Activated CD4-positive, alpha-beta T cell treated with anti-CD3 and anti-CD28 coated beads, Interleukin-2, amount 50 U/mL, for 24 hours (primary cell): ENCODE measurements at places on chromosomes 1 and 21.

DNA sequence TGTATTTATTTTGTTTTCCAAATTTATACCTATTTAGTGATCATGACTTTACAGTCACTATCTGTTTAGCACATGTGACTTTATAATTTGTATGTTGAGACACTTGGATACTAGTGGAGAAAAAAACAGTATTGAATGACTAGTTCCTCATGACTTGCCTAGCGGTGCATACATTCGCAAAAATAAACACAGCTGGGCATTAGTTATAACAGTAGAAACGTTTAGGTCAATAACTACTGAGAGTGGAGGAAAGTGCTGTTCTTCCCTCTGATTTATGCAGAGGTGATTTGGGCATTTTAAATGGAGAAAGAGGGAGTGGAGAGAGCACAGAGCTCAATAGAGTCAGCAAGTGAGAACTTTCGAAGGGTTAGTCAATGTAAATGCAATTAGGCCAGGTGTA is 1679.0 kb upstream of the B3GALT2 start:
- no peak for DNase-seq

DNA sequence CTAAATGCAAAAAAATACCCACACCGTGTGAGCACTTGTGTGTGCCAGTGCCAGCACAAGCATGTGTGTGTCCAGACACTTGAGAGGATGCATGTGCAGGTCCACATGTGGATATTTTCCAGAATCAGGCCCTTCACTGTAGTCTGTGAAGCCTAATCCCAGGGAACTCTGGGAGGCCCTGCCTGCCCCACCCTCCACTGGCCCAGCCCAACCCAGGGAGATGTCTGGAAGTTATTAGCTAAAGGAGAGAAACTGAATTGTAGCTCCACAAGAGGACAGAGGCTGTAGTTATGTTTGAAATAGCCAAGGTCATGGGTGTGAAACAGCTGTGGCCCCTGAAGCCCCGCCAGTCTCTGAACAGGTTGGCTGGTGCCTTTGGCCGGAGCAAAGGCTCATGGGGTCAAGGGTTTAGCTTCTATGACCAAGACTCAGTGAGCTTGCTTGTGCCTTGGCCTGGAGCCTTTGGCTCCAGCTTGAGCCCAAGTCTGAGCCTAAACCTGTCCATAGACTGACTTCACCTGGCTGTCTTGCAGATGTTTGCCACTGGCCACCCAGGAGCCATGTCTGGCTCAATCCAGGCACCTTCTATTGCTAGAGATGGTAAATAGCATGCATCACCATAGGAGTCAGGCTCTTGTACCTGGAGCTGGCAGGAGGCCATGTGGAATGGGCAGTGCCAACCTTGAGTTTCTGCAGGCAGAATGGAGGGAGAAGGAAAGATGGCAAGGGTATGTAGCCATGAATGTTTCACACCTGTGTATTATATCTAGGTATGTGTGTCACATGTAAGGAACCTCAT is 69.9 kb downstream of the TMEM53 start:
- DNase-seq = no peak

GRCh38 chr1:116033322-116033721 is 57.0 kb downstream of the SLC22A15 start:
- DNase-seq = no peak

- no peak for DNase-seq
These were observed 383.9 kb downstream of the KIF26B start for GRCh38 chr1:245538671-245539070.

DNA sequence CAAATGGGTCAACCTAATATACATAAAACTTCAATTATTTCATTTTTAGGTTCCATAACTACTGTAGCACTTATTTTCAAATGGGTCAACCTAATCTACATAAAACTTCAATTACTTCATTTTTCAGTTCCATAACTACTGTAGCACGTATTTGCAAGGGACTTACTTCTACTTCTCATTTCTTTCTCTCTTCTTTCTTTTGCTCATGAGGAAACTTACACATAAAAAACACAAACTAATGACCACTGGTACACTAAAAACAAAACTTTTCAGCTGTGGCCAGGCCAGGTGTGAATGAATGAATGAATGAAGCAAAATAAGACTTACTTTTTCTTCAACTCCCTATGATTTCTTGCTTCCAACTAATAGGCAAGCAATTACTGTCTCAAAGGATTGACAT is 11.7 kb downstream of the SYDE2 start:
- DNase-seq = no peak

DNA sequence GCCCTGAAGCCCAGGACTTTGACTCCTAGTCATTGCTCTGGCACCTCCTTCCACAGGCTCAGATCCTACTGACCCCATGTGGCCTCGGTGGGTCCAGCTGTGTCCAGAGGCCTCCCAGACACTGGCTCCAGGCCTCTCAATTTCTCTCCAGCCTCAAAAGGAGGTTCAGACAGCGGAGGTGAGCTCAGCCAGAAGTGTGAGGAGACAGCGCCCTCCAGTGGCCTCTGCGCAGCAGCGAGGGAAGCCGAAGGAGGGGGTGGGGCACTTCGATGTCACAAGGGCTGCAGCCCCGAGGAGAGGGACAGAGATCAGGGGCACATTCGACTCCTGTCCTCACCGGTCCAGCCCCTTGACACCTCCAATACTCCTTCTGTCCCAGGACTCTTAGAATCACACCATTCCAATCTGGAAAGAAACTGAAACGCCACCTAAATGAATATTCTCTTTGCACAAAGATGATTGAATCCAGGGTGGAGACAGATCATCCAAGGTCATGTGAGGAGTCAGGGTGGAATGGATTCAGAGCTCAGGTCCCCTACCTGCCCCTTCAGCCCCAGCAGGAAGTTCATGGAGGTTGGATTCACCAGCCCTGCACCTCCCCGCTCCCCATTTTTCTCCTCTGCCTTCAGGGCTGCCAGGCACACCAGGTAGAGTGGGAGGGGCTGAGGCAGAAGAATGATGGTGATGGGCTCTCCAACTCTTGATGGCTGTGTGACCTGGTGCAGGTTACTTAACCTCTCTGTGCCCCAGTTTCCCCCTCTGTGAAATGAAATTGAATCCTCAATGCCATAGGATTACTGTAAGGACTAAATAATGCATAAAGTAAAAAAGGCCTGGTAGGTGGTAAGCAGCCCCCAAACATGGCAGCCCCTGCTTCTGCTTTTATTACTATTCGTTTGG is 34.8 kb upstream of the ZBTB40 start:
- DNase-seq = peak; percentile 53

GRCh38 chr1:61005614-61006580 is 76.5 kb upstream of the NFIA start:
- DNase-seq = no peak

DNA sequence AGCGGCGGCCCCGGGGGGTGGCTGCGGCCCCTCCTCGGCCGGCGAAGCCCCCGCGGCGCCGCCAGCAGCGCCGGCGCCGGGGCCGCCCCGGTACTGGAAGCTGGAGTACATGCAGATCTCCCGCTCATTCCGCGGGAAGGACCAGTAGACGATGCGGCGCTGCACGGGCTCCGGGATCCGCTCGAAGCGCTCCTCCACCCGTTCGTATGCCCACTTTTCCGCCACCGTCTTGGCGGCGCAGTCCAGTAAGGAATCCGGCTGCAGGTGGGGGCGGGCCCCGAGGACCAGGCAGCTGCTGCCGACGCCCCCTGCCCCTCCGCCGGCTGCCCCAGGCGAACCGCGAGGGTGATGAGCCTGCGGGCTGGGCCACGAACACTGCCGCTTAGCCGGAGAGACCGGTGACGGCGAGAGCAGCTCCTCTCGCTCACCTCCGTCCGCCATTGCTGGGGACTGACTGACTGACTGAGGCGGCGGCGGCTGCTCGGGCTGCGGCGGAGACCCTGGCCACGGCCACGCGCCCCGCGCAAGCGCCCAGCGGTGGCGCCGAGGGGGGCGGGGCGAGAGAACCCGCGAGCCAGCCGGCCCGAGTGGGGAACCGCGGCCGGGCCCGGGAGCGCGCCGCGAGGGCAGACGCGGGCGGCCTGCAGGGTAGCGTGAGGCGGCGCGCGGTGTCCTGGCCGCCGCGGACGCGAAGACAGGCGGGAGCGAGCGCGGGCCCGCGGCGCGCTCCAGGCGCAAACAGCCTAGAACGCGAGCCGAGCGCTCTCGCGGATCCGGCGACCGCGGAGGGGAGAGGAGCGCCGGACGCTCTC is at the start of gene ZSWIM5:
Gene ZSWIM5, minus strand, starts transcription at position 696 of the 812 bp plus-strand sequence. Its CDS starts 255 bp downstream, at position 441.
- peak; percentile 33 for DNase-seq

DNA sequence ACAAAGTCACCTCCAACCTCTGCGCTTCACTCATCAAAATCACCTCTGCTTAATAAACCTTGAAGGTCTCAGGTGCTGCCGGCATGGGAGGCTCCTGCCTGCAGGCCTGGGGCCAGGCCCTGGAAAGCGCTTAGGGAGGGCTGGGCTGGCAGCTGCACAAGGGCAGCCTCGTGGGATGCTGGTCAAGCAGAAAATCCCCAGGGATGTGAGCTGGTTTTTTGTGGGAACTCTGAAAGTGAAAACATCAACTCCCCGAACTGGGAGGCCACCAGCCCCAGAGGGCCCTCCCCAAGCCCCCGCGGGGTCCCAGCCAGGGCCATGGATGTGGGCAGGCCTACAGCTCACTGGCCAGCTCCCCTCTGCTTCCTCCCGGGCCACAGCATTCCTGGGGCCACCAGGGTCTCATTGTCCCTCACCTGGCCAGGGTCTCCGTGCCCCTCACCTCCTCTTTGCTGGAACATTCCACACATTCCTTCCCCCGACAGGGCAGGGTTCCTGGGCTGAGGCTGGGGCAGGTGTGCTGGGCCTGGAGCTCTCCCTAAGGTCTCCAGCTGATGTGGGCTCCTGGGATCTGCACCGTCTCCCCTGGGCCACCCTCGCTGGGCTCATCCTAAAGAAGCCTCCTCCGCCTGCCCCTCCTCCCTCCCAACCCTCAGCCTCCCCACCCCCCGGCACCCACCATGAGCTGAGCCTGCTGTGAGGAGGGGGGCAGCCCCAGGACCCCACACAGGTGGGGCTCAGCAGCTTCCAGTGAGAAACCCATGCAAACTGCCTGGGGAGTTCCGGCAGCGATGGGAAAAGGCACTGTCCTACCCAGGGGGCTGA is 36.0 kb upstream of the POFUT2 start:
- DNase-seq = no peak

GRCh38 chr1:156259805-156260204 is 11.9 kb upstream of the PAQR6 start:
- no peak for DNase-seq

DNA sequence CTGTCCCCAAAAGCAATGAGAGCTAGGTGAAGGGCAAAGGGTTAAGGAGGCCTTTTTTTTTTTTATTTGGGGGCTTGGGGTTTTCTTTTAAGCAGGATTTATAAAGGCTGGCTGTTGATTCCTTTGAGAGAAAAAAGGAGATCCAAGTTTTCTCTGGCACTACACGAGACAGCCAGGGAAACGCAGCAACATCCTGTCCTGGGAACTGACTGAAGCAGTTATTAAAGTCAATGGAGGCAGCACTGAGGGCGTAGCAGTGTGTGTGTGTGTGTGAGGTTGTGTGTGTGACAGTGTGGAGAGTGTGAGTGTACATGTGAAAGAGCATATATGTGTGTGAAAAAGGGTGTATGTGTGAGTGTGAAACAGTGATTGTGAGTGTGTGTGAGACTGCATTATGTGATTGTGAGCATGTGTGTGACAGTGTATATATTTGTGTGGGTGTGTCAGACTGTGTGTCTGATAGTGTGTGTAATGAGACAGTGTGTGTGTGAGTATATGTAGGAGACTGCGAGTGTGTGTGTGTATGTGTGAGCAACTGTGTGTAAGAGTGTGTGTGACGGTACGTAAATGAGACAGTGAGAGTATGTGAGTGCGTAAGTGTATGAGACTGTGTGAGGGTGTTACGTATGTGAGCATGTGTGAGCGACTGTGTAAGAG is 65.9 kb upstream of the TIAM1 start:
- no peak for DNase-seq

DNA sequence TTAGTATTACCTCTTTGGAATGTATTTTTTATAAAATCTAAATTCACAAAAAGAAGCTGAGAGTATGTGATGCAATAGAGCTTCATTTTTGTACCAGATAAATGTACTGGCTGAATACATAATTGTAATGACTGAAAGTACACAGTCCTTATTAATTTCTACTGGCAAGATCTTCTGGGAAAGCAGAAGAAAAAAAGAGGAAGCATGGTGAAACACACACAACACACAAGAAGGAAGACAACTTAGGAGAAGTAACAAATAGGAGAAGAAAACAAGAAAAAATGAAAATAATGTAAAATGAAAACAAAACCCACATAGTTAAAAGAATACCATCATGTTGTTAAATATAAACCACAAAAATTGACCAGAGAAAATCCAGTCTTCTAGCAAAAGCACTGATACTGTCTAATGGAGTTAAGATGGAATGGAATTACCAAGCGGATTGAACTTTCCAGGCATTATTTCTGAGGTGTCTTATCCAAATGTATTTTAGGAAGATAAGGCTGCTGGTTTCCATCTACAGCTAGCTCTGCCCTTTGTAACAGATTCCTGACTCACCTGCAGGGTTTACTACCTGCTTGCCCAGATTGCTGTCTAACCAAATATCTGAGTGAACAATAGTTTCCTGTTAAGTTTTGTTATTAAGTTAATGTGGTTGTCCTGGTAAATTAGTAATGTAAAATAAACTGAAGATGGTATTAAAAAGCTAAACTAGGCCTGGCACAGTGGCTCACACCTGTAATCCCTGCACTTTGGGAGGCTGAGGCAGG is 4.5 kb upstream of the COP1 start:
- no peak for DNase-seq

DNA sequence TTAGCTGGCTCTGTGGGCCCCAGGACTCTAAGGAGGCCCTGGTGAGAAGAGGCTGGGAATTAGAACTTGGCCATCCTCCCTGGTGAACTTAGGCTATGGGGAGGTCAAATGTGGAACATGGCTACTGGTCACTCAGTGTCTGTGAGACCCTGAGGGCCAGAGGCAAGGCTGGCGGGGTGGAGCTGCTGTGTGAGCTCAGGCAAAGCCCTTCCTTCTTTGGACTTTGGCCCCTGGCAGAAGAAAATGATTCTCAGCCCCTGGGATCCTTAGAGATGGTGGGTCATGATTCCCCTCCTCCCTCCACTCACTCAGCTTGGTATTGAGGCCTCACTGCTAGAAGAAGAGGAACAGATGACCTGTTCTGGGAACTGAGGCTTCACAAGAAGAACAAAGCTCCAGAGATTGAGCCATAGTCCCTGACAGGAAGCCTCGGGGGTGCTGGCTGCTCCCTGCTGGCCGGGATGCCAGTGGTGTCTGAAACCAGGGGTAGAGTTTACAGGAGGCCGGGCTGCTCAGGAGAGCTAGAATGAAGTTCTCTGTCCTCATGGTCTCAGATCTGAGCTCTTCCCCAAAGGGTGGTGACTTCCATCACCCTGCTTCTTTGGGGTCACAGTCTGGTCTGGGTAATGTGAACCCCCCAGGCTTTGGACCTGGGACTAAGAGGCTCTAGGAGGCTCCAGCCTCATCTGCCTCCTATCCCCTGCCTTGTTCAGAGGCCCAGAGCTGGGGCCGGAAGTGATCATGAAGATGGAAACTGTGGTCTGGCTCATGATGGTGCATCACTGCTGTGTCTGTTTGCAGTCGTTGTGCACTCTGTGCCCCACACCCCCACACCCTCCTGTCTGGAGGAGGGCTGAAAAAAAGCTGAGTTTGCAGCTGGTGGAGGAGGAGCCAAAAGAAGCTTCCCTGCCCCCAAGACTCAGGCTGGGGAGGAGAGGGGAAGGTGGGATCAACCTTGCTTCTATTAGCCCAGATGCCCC is 905 bp downstream of the BTBD19 start:
- peak; percentile 69 for DNase-seq
